ENCODE measurements at places on chromosomes 1 and 21. TPM values are rescaled to one million over a fixed set of nuclear protein-coding genes. Genes with fewer than 3 reads are reported as not detected.

Gene PPIH
- 64.1 TPM for total RNA-seq

DNA sequence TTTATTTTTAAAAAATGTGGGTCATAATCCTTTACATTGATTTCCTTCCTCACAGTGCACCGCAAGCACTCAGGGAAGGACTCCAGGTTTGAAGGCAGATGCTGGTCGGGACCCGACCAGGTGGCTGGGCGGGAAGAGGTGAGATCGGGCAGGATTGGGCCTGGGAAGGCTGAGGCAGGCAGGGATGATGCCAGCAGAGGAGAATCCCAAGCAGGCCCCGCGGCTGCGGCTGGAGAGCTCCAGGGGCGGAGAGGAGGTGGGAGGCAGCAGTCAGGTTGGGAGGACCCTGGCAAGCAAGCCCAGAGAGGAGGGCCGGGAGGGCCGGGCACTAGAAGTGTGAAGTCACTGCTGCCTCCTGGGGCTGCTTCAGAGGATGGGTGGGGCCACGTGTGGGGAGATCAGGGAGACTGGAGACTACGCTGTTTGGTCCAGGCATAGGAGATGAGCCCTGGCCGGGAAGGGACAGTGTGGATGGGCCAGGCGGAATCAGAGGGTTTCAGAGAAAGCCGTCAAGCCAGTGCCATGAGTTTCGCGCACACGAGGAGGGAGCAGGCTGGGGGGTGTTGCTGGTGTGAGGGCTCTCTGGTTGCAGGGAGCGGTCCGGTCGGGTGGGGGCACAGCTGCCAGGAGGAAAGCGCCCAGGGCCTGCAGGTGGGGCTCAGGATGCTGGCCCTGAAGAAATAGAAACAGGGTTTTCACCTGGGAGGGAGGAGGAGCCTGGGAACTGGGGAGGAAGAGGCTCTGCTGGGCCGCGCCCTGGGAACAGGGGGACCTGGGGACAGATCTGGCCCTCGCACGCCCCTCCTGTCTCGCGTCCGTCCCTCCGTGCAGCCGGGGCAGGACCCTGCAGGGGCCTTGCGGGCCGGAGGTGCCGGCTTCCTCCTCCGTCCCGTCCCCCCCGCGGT lies 888 bp upstream of the COL18A1 start:
- no peak for DNase-seq

DNA sequence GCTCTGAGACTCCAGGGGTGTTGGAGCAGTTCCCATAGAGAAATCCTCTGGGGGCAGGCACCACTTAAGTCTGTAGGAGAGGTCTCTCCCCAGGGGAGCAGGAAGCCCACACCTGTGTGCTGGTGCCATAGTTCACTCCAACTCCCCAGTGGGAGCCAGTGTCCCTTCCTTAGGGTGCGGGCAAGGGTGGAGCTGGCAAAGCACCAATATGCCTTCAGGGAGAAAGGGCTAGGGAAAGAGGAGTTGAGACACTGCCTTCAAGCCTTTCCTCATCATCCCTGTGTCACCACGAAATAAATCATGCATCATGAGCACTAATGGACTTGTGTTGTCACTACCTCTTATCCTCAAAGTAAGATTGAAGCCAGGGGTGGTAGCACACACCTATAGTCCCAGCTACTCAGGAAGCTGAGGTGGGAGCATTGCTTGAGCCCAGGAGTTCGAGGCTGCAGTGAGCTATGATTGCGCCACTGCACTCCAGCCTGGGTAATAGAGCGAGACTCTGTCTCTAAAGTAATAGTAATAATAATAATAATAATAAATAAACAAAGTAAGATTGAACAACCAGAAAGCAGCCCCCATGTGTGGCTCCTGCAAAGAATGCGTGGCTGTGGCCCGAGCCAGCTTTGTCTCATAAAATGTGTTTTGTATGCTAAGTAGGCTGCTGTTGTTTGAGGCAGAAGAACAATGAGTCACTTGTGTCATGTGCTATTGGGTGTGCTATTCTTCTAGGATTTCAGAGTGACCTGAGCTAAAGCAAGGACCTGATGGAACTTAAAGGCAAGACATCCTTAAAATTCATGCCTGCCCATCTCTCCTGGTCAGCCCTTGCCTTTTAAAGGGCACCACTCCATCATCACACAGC lies 6.7 kb upstream of the TIE1 start:
- DNase-seq = no peak

GRCh38 chr1:64811131-64811530 lies 66.3 kb downstream of the RAVER2 start:
- no peak for DNase-seq

- DNase-seq = no peak
Measured at GRCh38 chr1:118911571-118911970, 76.6 kb downstream of the TBX15 start.

DNA sequence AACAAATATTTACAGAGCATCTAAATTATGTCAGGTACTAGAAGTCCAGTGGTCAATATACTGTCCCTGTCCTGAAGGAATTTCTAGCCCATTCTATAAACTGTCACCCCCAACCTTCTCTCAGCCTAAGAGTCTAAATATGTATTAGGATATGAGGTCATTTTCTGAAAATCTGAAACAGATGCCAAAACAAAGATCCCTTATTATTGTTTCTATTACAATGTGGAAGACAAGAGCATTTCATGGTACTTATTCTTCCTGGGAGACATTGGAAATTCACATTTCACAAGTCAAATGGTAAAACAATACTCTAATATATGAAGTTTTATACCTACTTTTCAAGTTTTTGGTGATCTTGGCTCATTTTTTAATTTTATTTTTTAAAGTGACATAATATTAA lies 2.6 kb downstream of the CLCA1 start:
- no peak for DNase-seq
